Amniotic stem cell (primary cell): ENCODE measurements at places on chromosomes 13 and 19.

DNA sequence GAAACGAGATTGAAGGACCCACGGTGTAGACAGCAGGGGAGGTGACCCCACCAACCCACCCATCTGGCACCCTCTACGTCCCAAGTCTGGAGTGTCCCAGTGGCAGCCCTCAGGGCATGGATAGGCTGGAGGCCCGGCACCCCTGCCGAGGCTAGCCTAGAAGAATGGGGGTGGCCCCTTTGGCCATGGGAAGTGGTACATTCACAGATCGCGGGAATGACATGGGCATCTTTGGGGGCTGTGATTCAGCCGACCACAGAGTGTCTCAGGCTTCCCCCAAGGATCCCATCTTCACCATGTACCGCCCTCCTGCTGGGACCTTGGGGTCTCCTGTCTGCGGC lies 11.3 kb upstream of the MKNK2 start:
- DNase-seq, result no peak

DNA sequence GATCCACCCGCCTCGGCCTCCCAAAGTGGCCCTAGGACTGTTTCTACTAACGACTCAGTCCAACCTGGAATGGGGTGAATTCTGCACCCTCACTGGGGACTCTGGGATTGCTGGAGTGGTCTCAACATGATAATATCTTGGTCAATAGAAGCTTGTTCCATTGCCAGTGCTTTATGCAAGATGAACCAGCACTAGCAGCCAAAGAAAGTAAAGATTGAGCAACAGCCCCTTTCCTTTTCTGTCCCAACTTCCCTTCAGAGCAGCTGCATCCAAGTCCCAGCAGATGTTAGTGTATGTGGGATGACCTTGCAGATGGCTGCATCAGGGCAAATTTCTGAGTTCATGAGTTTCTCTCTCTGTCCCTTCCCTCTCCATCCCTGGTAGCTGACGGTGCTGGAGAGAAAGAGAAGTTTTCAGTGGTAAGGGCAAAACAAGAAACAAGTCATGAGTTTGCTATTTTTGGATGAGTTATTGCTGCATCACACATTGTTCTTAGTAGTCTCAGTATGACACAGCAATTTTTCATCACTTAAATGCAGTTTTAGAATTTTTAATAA lies 183.6 kb upstream of the EDNRB start:
- DNase-seq, result no peak

GRCh38 chr19:39816287-39817048 lies 17.5 kb downstream of the DYRK1B start:
- no peak for DNase-seq

DNA sequence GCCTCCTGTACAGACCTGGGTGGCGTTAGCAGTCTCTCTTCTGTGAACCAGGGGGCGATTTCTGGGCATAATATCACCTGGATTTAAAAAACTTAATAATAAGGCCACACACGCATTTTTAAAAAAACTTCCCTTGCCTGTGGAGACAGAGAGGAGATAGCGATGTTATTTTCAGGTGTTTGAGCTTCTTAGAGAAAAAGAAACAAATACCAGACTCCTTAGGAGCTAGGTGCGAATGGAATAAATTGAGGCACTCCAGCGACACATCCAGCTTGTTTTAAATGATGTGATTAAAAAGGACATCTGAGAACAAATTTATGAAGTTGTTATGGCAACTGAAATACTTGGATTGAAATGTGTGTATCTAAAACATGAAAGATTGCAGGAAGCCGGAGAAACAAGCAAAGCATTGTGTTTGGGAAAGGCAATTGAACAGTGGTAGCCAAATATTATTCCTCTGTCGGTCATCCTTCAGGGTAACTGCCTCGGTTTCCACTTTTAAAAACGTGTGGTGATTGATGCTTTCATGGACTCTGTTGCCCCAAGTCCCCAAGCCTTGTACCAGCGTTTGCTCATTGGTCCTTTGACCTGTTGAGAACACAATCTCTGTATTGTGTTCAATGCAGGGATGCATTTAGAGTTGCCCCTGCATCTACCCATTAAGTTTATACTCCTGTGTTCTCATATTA lies 158.7 kb downstream of the TM9SF2 start:
- no peak for DNase-seq

DNA sequence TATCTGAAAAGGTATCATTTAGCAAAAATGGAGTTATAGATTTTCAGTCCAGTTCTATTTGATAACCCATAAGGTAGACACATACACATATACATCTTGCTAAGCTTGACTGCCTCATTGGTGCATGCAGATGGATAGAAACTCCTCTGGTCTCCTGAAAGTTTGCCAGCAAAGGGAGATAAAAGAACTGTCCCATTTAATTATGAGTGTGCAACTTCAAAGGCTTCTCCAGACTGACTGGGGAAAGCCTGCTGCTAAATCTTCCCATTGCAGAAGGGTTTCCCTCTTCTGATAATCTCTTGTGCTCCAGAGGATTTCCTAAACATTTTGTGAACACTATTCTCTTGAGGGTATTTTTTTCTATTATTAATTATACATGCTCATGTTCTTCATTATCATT lies 131.9 kb downstream of the ITGBL1 start:
- no peak for DNase-seq
